Right ventricle myocardium inferior (tissue), 1 donor: ENCODE measurements at places on chromosomes 7 and 10.

DNA sequence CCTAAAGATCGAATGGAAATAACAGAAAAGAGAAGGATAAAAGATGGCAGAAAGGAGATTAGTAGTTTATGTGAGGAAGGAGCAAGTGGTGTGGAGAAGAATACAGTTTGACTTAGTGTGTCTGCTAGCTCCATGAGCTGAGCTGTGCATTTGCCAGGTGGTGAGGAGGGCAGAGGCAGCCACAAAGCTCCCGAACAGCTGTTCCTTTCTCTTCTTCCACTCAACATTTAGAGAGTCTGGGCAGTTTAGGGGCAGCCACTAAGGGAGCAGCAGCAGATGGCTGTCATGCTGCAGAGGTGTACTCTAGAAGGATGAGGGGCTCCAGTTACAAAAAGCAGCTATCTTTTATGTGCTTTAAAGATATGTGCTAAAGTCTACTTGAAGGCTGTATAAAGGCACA is 674.4 kb downstream of the GRM8 start:
- DNase-seq: no peak

- no peak for DNase-seq
Observed at GRCh38 chr7:7554021-7554432, 12.7 kb upstream of the MIOS start.

DNA sequence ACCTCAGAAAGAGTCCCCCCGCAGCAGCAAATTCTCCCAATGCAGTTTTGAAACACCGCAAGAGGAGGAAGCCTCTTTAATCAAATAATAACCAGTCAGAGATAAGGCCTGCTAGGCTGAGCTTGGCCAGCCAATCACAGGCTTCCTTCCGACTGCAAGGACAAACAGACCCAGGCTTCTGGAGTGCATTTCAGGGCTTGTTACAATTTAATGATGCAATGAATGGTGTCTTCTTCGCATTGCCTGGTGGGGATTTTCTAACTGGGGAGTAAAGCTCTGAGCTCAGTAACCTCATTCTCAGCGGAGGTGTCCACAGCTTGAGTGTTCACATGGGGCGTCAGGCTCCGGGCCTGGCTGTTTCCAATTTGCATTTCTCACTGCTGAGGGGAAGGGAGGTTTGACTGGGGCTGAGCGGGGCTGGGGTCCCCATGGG is 31.8 kb upstream of the GPAM start:
- no peak for DNase-seq

GRCh38 chr10:104665174-104665573 is 24.1 kb downstream of the SORCS3 start:
- DNase-seq: no peak

DNA sequence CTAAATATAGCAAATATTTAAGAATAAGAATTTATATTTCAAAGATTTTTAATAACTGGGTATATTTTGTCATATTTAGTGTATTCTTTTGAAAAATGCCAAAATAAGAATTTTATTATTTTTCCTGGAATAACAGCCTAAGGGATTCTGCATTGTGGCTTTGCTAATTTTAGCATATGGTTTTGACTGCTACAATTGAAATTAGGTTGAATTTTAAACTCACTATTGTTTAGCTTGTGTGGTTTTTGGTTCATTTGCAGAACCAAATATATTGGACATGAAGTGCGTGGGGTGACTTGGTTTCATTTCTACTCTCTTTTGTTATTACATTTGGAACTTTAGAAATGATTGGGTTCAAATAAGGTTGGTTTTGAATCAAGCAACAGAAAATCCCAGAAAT is 35.5 kb downstream of the ZNF273 start:
- no peak for DNase-seq

- DNase-seq: peak; percentile 60
Observed at GRCh38 chr7:48924433-48924832, at the start of gene CDC14C. TSS of gene CDC14C (plus strand) at chr7:48924547. CDS start at chr7:48924673, 126 bp downstream.

- no peak for DNase-seq
Observed at GRCh38 chr7:133941496-133941895, 185.6 kb upstream of the LRGUK start.

GRCh38 chr10:49827297-49827696 is 65.2 kb upstream of the OGDHL start:
- DNase-seq: no peak

- no peak for DNase-seq
Observed at GRCh38 chr7:3206101-3206500, 95.0 kb upstream of the SDK1 start.

- DNase-seq: no peak
Observed at GRCh38 chr10:86300931-86301830, 65.4 kb downstream of the GRID1 start.

DNA sequence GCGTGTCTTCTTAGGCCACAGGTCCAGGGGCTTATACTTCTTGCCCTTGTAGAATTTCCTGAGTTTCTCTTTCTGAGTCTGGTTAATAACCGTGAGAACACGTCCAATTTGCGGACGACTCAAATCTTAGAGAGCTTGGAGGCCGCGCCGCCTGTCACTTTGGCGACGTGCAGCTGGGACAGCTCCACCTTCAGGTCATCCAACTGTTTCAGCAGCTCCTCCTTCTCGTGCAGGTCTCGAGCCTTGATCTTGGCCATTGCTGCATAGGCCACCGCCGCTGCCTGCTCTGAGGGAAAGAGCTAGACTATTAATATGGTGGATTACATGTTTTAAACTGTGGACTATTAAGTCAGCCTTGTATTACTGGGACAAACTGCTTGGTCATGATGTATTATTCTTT is 26.9 kb downstream of the EVX1 start:
- DNase-seq: no peak

- no peak for DNase-seq
Observed at GRCh38 chr7:134919240-134919641, 67.1 kb upstream of the AGBL3 start.

- peak; percentile 73 for DNase-seq
Observed at GRCh38 chr7:55133630-55134358, 115.0 kb downstream of the EGFR start.

DNA sequence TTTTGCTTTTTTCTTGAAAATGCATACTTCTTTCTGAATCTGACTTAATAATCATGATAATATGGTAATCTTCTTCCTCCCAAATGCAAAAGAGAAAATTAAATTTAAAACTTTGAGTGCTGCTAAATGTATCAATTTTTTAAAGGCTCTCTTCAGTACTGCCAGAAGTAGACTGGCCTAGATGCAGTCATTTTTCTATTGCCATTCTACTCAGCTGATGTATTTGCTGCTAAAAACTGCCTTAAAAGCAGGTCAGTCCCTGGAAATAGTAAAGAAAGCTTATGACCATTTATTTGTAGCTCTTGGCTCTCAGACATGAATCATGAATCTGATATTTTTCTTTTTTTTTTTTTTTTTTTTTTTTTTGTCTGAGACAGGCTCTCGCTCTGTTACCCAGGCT is 28.5 kb downstream of the NAPEPLD start:
- no peak for DNase-seq

DNA sequence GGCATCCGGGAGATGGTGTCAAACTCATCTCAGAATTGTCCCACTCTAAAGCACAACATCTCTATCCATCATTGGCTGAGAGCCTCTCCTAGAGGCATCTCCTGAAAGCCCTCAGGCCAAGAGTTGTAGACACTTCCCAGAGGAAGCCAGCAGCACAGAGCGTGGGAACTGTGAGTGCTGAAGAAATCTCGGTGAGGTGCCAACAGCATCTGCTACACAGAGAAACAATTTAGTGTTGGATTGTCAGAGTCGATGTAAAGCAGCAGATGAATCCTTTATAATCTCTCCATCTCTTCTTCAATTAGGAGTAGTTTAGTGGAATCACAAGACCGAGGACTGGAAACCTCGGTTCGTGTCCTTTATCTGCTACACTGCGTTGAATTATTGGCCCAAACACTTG is 172.2 kb downstream of the C7orf25 start:
- DNase-seq: no peak

DNA sequence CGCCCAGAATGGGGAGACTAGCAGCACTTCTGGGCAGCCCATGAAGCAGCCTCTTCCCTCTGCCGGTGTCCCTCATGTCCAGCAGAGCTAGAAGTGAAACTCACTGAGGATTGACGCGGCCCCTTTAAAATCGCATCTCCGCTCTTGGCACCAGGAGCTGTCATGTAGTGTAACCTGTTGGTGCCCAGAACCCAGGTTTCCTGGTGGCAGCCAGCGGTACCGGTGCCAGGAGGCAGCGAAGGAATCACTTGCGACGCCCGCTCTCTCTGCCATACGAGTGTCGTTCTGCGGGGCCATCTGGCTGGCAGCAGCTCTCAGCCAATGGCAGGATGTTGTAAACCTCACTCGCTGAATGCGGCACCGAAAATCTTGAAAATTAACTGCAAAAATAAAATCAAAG is 82.7 kb downstream of the CUX1 start:
- peak; percentile 56 for DNase-seq

GRCh38 chr10:43218951-43219837 is 47.7 kb downstream of the RASGEF1A start:
- peak; percentile 27 for DNase-seq

- DNase-seq: no peak
Observed at GRCh38 chr7:2317556-2318293, 3.5 kb upstream of the SNX8 start.

DNA sequence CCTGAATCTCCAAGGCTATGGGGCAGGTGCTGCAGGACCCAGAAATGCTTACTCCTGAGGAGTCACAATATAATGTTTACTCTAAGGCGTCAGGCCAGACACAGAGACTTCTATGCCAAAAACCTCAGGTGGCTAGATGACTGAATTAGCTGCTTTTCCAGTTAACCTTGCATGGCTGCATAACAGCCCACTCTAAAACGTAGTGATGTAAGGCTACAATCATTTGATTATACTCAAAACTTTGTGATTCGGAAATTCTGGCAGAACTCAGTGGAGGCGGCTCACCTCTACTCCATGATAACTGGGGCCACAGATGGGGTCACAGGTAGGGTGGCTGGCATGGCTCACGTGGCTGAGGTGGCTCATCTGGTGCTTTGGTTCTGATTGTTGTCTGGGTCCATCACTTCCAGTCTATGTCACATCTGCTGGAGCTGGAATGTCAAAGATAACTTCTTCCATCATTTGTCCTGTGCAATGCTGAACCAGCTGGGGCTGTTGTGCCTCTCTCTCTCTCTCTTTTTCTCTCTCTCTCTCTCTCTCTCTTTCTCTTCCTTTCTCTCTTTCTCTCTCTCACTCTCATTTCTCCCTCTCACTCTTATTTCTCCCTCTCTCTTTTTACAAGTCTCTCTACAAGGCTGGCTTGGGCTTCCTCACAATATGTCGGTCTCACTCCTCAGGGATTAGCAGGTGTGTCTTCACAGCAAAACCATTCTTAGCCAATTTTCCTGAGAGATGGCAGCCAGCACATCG is 11.8 kb downstream of the TMEM72 start:
- no peak for DNase-seq

GRCh38 chr10:86284355-86285105 is 82.1 kb downstream of the GRID1 start:
- no peak for DNase-seq

GRCh38 chr7:153188630-153189029 is 429.1 kb downstream of the ACTR3B start:
- no peak for DNase-seq

DNA sequence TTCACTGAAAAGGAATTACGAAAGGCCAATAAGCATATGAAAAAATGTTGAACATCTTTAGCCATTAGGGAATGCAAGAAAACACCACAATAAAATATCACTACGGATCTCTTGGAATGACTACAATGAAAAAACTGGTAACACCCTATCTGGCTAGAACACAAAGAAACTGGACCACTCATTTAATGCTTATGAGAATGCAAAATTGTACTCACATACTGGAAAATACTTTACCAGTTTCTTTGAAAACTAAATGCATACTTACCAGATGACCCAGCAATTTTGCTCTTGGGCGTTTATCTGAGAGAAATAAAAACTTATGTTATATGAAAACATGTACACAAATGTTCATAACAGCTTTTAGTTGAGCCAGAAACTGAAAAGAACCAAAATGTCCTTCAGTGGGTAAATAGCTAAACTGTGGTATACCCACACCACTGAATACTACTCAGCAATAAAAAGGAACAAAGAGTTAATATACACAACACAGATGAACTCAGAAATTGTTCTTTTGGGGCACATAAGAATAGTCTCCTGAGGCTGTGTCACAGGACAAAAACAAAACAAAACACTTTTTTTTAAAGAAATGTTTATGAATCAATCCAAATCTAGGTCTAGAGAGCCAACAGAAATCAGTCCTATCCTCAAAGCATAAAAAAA is 23.5 kb downstream of the CNOT4 start:
- DNase-seq: no peak

DNA sequence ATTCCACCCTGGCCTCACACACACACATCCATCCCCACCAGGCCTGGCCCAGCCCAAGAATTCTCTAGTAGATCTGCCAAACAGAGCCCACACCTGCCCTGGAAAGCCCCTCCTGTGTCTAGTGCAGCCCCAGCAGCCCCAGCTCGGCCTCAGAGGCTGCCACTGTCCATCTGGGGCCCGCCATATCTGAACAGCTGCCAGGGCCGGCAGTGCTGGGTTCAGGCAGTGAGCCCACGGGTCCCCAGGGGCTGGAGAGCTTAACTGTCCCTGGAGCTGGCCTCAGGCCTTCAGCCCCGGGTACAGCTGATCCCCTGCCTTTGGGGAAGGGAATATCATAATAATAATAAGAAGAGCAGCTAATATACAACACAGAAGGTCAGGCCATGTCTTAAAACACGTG is 574 bp downstream of the MYL10 start:
- DNase-seq: no peak

DNA sequence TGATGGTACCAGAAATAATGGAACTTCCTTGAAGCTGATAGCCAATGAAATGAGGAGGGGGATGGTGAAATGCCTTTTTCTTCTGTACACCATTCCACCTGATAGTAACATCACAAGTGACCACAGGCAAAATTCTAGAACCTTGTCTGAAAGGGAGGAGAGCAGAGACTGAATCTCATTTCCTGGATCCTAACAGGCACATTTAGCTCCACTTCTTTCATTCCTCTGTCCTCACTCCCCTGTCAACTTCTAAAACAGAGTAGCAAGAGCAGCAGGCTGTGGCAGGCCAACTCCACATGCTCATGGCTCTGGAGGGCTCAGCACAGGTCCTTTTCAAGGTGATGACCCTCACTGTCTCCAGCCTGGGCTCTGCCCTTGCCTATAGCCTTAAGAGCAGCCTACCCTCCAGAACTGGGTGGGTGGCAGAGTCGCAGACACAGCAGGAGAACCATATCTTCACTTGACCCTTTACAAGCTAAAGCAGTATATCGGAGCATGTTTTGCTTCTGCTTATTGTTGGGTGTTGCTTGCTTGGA is at the start of gene LRRC18:
LRRC18 (minus strand) TSS at position 51 of the 536 bp plus-strand sequence. CDS start 25,685 bp downstream, outside the sequence.
- DNase-seq: no peak

DNA sequence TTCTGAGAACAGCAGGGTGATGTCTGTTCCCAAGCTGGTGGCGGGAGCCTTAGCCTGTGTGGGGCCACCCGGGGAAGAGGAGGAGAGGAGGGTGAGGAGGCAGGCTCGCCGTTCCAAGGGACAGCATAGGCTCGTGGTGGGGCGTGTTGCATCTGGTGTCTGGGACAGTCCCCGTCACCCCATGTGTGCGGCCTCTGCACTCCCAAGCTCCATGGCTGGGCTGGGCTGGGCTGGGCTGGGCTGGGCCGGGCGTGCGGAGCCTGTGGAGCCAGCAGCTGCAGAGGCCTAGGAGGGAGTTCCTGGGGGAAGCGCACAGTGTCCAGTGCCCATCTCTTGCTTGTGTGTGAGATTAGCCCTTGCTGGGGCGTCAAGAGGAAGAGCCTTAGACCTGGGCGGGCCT is 20.9 kb upstream of the TTYH3 start:
- no peak for DNase-seq

- no peak for DNase-seq
Observed at GRCh38 chr7:139671967-139672366, 105.8 kb downstream of the HIPK2 start.
